ENCODE measurements at places on chromosomes 7 and 10. TPM values are rescaled to one million over a fixed set of nuclear protein-coding genes. Genes with fewer than 3 reads are reported as not detected.

DNA sequence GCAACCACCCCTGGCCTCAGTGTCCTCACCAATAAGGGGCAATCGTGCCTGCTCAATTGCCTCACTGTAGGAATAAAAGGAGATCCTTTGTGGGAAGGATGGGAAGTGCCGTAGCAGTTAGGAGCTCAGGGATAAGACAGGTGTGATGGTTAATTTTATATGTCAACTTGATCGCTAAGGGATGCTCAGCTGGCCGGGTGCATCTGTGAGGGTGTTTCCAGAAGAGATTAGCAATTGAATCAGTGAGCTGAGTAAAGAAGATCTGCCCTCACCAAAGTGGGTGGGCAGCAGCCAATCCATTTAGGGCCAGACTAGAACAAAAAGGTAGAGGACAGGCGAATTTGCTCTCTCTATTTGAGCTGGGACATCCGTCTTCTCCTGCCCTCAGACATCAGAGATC is 46.3 kb downstream of the BUB3 start:
- no peak for DNase-seq

- no peak for DNase-seq
Observed at GRCh38 chr7:99398891-99399445, 9.4 kb downstream of the PDAP1 start.

DNA sequence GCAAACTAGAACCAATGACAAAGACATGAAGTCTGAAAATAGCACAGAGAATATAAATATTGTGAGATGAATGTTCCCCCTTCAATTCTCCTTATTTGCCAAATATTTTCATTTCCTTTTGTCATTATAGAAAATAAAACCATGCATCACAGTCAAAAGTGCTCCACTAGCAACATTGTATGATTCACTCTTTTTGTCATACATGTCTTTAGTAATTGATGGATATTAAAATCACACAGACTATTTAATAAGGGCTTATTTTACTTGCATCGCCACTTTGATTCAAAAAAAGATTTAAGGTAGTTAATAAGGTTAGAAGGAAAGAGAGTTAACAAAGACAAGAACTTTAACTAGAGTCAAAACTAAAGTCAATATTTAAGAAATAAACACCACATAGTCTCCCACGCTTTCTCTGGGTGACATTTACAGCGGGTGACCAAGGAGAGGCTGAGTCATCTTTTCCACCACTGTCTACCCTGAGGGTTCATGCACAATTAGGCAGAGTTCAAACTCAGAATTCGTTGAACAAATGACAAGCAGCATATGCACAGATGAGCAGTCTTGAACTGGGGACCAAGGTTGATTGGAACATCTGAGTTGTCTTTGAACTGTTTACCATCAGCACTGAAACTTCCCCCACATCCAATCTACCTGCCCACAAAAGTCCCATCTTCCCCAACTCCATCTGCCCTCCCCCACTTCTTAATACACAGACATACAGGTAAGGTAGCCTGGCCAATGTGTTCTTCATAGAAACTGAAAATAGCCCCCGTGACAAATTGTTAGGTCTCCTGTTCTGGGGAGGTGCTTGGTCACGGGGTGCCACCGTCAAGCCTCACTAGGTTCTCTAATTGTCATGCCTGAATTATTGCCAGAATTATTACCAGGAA is 42.5 kb downstream of the C7orf25 start:
- no peak for DNase-seq

Gene LLCFC1
- not detected for total RNA-seq

DNA sequence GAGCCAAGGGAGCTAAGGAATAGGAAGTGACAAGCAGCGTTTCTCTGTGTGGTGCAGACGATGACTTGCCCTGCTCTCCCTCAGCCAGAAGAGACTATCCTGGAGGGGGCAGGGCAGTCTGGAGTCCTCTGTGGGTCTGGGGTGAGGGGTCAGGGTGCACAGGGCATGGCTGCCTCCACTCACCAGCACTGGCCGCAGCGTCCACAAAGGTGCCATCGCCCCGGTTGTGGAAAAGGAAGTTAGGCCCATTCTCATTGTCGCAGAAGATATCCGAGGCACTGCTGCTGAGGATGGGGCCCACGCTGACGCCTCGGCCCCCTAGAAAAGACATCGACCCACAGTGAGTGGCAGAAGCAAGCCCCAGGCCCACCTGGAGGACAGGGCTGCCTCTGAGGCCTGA is 58.2 kb downstream of the GOLGA7B start:
- no peak for DNase-seq

Gene CH25H
- total RNA-seq, result 1.7 TPM

GRCh38 chr10:102267748-102268147 is 22.4 kb downstream of the GBF1 start:
- DNase-seq, result no peak

DNA sequence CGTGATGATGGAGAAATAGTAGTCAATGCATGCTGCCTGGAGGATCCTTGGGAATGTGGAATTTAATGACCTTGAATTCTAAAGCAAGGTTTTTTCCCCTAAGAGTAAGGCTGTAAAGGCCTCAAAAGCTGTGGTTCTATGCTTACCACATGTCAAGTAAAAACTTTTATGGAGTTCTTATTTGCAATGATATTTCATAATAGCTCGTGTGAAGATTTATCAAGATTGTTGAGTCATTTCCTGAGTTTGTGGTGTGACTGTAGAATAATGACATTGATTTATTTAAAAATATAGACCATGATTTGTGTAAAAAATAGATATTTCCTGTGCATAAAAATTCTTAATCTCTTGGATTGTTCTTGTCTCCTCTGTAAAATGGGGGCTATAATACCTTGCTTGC is 67.5 kb upstream of the SORCS1 start:
- DNase-seq, result no peak

Data from stomach (tissue), 19 donors.